IPS DF 19.7 (cell line): ENCODE measurements at places on chromosomes 12 and 14.

DNA sequence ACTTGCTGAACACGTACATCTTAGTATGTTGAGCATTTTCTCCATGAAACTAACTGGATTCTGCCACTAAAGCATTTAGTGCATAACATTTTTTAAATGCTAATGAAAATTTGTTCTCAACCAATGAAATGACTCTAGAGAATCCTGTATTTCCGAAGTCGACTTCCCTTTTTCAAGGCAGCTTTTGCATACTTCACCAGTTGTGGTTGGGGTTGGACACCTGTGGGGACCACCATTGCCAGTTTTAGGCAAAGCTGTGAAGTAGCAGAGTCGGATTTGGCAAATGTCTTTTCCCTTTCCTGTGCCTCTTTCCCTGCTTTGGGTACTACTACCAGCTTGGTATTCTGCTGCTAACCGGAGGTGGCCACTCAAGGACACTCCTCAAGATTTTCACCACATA is 349.2 kb downstream of the BCAT1 start:
- DNase-seq: no peak

GRCh38 chr14:24196071-24197055 is 1.1 kb upstream of the TM9SF1 start:
- DNase-seq: no peak

DNA sequence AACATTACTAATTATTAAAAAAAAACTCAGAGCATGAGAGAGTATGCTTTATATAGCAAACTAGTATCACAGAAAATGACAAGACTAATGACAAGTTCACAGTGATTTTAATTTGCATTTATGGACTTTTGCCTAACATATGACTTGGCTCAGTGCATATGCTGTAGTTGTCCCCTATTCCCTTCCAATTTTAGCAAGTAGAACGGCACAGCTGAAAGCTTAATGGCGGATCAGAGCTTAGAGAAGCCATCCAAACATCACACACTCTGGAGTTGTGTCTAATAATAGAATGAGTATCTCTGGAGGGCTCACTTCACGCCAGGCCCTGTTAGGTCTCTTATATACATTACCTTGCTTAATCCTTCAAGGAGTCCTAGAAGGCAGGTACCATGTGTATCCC is 13.3 kb downstream of the CNIH1 start:
- no peak for DNase-seq

GRCh38 chr14:60348211-60348610 is 99.2 kb downstream of the PPM1A start:
- DNase-seq: no peak

GRCh38 chr12:93502802-93503623 is 35.7 kb downstream of the MRPL42 start:
- no peak for DNase-seq

DNA sequence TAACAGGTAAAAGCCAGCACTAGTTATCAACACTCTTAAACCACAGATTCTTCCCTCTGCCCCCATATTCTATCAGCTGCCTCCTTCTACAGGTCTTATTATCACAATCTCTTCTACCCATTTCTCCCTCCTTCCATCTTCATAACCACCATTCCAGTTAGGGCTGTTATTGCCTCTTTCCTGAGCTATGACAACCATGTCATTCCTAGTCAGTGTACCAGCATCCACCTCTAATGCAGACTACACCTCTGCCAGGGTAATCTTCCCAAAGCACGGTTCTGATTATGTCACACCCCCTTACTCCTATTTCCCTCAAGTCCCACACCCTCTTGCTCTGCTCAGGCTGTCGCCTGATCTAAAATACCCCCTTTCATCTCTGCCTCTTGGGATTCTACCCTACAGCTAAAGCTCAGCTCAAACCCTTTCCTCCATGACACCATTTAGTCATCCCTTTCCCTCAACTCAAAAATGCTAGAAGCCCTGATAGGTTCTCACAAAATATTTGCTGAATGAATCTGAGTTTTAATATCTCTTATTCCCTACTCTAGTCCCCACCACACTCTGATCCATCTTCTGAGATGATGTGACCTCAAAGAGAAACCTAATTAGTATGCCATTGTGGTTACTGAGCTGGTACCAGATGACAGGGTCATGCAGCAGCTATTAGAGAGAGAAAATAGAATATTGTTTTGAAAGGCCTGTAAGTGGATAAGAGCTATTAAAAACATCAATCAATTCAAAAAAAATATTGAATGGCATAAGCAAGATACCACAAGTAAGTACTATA is 11.7 kb downstream of the RACGAP1 start:
- DNase-seq: no peak

GRCh38 chr12:90899456-90900182 is 55.4 kb downstream of the CCER1 start:
- DNase-seq: no peak

DNA sequence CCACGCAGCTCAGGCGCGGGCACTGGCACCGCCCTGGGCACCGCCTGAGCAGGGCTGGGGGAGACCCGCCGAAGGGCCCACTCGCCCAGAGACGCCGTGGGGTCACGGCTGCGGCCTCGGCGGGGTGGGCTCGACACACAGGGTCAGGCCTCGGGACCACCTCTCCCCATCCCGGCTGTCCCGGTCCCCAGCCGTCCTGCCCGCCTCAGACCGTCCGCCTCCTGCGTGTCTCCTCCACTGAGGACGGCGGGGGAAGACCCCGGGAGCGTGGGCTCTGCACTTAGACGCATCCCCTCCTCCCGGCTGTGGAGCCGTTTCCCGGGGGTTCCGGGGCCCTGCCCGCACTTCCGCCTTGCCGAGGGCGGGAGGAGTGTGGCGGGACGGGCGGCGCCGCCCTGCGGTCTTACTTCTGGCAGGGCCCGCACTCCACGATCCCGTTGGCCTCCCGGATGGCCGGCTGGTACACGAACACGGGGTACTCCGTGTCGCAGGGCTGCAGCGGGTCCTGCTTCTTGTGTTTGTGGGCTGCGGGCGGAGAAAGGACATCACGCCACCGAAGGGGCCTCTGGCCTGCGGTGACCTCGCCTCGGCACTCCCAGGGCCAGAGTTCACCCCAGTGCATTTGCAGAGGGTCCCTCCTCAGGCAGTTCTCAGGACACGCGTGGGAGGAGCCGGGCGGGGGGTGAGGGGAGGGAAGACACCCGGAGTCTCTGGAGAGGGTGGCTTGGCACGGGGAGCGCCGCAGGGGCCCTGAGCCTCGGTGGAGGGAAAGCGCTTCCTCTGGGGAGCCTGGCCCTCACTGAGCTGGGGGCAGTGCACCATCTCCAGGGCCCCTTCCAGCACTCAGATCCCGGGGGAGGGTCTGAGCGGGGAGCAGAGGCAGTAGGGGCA is 23.1 kb upstream of the LRTM2 start:
- no peak for DNase-seq

DNA sequence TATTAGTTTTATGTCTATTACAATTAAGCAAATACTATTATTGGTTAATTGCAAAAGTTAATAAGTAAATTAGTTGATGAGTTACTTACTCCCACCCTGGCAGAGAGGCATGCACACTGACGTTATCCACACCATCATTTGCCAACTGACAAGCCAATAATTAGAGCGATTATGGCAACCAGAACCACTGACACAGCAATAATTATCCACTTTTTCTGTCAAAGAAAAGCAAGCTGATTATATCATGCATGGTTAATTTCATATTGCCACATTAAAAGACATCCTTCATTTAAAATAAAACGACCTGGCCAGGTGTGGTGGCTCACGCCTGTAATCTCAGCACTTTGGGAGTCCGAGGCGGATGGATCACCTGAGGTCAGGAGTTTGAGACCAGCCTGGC is 43.1 kb downstream of the STX2 start:
- no peak for DNase-seq

DNA sequence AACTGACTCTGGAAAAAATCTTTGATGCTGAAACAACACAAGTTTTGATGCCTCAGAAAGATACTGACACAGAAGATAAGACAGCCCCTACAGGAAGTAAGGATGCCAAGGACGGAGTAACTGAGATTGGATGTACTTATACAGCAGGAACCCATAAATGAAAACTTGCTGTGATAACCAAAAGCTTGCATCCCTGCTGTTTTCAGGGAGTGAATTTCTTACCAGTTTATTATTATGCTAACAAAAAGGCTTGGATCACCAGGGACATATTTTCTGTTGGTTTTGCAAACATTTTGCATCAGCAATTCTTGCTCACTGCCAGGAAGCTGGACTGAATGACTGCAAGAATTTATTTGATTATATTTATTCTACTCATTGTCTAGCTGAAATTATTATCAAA is 197.7 kb downstream of the NAV3 start:
- DNase-seq: no peak

DNA sequence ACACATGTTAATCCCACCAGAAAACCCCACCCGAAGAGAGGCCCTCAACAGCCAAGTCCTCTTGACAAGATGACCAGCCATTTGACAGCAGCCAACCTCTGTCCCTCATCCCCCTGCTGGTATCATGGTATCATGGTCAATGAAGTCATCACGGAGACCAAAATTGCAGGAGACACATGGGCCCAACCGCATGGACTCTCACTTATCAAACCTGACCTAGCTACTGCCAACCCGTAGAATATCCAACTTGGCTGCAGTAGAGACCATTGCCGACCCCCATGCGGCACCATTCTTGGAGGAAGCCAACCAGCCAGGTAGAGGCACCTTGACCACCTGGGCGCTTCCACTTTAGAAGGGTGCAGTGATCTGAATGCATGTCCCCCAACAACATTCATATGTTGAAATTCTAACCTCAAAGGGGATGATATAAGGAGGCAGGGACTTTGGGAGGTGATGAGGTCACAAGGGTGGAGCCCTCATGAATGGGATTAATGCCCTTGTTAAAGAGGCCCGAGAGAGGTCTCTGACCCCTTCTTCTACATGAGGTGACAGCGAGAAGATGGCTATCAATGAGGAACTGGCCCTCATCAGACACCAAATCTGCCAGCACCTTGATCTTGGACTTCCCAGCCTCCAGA is 33.3 kb downstream of the DIO3 start:
- no peak for DNase-seq

GRCh38 chr12:51818566-51819300 is 29.8 kb downstream of the FIGNL2 start:
- DNase-seq: no peak

GRCh38 chr14:69240527-69241173 is 19.3 kb upstream of the GALNT16 start:
- DNase-seq: no peak

DNA sequence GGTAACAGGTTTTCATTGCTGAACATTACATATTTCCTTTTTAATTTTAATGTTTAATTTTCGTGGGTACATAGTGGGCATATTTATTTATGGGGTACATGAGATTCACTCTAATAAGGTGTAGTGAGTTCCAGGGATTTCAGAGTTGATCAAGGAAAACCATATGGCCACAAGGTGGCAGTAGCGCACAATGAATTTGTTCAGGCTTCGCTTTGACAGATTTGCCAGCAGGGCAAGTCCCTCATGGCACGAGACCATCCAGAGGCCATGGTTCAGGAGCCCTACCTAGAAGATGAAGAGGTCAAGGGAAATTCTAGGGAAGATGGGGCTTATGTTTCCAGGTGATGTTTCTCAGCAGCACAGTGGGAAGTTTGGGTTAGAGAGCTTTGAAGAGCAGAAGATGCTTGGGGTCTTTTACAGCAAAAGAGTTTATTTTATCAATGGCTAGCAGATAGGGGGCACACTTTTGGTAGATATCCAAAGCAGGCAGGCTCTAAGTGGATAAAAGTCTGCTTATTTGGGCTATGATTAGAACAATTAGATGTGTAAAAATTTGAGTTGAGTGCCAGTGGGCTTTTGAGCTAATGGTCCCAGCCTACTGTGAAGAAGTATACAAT is 1004.4 kb downstream of the AACS start:
- DNase-seq: peak; percentile 38

DNA sequence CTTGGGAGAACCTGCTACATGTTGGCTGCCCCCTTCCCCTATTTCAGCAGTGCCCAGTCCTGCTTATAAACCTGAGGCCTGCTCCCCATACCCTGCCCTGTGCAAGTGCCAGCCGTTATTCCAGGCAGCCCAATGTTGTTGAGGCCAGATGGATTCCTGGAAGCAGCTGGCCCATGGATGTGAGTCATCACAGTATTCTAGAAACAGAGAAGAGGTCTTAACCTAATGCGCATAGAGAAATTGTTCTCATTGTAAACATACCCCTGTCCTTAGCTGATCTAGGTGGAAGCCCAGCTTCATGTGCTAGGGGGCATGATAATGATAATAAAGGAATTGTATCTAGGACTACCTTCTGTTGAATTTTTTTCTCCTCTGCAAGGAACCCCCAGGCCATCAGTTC is 69.7 kb downstream of the TSPAN11 start:
- DNase-seq: no peak

- DNase-seq: no peak
These were observed 85.0 kb downstream of the SYNE3 start for GRCh38 chr14:95431199-95432143.

DNA sequence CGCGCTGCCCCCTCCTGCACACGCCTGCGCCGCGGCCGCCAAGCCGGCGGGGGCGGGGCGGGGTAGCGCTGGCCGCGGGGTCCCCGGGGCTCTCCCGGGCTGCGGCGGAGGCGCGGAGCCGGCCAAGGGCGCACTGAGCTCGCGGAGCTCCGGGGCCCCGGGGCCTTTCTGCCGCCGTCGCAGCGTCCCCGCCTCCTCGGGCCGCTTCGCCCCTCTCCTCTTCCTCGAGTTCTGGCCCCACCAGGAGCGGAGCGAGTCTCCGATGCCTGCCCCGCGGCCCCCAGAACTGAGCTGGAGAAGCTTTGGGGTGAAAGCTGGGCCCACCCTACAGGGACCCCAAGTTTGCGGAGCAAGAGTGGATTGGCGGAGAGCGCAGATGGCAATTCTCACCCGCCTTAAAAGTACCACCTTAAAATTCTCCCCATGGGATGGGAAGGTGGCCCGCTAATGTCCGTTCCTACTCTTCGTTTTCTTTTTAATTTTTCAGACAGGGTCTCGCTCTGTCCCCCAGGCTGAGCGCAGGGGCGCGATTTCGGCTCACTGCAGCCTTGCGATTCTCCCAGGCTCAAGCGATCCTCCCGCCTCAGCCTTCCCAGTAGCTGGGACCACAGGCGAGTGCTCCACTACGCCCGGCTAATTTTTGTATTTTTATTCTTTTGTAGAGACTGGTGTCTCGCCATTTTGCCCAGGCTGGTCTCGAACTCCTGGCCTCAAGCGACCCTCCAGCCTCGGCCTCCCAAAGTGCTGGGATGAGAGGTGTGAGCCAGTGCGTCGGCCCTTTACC is 129.6 kb downstream of the NDUFA12 start:
- no peak for DNase-seq

GRCh38 chr14:37865719-37866549 is 270.5 kb downstream of the TTC6 start:
- no peak for DNase-seq

GRCh38 chr14:42523666-42524065 is 917.0 kb downstream of the LRFN5 start:
- DNase-seq: no peak
